ENCODE measurements at places on chromosomes 3 and 15.

- no peak for DNase-seq
Observed at GRCh38 chr3:24160424-24161095, 215.5 kb downstream of the NR1D2 start.

DNA sequence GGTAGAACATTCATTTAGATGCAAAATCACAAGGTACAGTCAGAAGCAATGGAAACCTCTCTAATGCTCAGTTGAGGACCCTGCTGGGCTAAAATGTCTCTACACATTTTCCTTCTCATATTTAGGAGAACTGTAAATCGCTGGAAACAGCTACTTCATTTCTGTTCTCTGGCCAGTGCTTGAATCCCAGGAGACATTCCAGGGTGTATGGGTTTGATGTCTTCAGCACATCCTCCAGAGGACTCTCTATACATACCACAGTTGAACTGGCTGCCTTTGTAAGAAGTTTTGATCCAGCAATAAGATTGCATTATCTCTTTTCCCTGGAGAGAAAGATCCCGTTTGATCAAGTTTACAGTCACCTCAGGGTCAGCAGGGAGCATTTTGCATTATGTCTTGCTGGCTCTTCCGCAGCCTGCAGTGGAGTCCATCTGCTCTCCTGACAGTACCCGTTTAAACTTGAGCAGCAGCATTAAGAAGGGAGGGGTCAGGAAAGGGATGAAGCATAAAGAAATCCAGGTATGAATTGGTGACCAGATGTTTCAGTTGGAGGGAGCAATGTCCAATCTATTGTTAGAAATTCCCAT is 676.0 kb downstream of the EPHA3 start:
- no peak for DNase-seq

GRCh38 chr3:50126287-50127211 is 28.6 kb upstream of the SEMA3F start:
- no peak for DNase-seq

DNA sequence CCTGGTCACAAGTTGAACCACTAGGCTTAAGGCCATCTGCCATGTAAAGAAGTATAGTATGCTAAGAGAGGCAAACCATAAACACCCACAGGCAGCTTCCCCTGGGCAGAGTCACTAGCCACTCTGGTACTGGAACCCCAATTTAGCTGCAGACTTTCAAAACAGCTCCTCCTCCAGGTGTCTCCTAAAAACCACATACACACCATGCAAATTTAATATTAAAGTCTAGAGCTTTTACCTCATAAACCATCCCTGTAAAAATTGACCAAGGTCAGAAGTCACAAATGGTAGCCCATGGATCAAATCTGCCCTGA is 99.1 kb upstream of the STT3B start:
- no peak for DNase-seq

GRCh38 chr3:25427563-25427941 is 511 bp upstream of the RARB start:
- DNase-seq, result no peak

- no peak for DNase-seq
Observed at GRCh38 chr15:30827625-30828303, 76.0 kb upstream of the FAN1 start.

DNA sequence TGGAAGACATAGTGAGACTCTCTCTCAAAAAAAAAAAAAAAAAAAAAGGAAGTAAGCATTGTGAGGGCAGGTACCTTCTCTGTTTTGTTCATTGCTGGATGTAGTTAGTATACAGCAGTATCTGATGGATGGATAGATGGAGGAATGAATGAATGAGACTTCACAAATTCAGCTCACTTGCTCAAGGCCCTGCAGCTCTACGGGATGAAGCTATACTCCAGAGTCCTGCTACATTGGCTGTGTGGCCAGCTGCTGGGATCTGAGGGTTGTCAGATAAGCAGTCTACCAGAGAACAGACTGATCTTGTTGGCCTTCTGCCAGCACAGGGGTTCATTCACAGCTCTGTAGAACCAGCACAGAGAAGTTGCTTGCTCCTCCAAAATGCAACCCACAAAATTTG is 35.0 kb downstream of the MLH1 start:
- DNase-seq, result no peak

DNA sequence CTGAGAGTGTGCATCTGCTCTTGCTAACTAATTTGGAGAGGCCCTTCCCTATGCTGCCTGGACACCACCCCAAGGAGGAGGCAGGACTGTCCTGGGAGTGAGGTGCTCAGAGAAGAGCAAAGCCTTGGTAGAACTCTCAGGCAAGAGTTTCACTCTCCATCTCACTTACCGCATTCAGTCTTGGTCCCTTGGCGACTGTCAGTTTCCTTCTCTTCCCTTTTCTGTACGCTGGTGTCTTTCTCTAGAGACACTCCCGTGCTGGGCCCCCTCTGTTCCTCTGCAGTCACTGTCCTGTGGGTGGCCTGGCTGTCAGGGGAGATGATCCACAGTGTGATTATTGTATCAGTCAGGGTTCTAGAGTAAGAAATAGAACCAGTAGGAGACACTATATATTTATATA is 44.0 kb downstream of the IDH2 start:
- DNase-seq, result no peak

- no peak for DNase-seq
Observed at GRCh38 chr3:142943349-142943748, 20.1 kb downstream of the PAQR9 start.

DNA sequence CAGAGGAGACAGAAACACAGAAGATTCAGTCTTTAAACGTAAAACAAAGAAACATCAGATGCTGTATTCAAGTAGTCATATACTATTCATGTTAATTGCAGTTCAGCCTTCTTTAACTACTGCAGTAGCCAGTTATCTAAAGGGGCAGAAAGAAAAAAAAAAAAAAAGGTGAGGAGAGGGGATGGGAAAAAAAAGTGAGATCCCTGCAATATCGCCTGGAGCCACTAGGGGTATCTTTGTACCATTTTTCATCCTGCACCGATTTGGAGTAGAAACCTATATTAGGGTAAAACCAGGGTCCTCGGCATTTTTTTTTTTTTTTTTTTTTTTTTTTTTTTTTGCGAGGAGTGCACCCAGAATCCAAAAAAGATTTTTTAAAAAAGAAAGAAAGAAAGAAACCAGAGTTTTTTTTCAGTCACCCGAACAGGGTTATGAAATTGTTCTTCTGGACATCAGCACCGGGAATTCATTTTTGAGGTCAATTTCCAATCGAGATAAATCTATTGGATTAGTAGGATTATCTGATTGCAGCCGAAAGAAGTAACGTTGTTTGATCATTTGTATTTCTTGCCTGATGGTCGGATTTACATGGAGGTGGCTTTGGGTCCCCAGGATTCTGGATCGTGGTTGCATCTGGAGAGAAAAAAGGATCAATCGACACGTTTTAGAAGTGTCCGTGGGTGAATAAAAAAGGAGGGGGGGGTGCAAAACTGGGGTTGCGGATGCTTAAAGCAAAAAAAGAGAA is 186.7 kb downstream of the NLGN1 start:
- DNase-seq, result peak; percentile 81

- no peak for DNase-seq
Observed at GRCh38 chr3:125310623-125311081, 64.5 kb downstream of the ZNF148 start.

DNA sequence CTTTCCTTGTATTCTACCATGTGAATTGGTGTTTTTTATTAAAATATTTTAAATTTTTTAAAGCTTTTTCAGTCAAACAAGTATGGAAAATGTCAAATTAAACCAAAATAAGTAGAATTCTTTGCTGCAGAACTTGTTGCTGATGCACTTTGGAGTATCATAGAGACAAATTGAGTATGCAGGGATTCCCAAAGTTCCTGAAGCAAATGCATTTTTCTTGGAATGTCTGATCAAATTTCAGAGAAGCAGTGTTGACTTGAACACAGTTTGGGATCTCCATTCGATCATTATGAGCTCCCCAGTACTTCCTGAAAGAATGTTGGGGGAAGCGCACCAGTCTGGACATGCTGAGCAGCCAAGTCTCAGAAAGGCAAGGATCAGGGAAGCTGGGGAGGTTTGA is 517.8 kb upstream of the CFAP20DC start:
- no peak for DNase-seq

DNA sequence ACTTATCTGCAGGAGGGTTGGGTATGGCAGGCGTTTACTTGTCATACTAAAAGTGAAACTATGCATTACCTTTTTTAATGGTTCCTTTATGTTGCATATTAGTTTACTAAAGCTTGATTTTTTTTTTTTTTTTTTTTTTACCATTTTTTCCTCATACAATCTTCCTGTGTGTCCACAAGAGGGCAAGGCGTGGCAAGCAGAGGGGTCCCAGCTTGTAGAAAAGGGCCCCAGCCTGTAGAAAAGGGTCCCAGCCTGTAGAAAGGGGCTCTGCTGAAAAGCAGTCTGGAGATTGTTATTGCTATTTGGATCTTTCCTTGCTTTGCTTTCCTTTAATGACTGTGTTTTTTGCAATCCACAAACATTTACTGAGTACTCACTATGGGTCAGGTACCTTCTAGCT is 21.9 kb downstream of the MKRN2 start:
- DNase-seq, result no peak

DNA sequence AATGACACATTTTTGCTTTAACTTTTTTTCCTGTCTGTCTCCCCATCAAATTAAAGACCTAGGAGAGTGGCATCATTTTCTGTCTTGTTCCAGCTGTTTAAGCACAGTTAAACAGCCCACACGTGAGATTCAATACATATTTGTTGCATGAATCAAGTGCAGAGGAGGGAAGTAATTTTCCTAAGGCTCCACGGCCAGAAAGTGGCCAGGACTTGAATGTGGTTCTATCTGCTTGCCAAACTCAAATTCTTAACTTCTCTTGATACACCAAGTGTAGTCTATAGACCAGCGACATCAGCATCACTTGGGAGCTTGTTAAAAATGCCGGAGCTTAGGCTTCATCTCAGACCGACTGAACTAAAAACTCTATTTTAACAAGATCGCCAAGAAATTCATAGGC is 724.8 kb upstream of the CFAP20DC start:
- no peak for DNase-seq

DNA sequence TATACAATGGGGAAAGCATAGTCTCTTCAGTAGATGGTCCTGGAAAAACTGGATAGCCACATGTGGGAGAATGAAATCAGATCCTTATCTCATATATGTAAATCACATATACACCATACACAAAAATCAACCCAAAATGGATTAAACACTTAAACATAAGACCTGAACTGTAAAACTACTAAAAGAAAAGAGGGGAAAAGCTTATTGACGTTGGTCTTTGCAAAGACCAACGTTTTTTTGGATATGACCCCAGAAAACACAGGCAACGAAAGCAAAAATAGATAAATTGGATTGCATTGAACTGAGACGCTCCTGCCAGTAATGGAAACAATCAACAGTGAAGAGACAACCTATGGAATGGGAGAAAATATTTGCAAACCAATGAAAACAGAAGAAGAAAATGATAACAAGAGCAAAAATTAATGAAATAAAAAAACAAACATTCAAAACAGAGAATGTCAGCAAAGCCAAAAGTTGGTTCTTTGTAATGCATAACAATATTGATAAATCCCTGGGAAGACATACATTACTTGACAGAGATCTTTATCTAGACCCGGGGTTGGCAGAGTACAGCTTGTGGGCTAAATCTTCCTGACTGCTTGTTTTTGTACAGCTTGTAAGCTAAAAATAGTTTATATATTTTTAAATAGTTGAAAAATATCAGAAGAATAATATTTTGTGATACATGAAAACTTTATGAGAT is 86.9 kb downstream of the NEO1 start:
- no peak for DNase-seq

DNA sequence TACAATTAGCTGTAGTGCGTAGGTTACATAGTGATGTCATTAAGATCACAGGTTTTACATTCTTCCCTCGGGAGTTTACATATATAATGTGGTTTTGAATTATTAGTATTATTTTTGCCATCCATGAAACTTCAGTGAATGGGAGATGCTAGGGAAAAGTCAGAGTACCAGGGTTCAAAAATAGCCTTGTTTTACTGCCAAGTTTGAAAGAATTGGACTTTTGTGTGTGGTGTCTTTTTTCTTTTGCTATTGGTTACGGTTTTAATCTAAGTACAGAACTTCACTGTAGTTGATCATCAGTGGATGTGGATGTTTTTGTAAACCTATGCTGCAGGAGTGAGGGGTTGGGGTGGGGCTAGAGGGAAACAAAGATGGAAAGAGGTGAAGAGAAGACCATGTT is 20.7 kb downstream of the SLC25A26 start:
- DNase-seq, result no peak

GRCh38 chr15:40582726-40583246 is 11.3 kb upstream of the KNL1 start:
- no peak for DNase-seq

DNA sequence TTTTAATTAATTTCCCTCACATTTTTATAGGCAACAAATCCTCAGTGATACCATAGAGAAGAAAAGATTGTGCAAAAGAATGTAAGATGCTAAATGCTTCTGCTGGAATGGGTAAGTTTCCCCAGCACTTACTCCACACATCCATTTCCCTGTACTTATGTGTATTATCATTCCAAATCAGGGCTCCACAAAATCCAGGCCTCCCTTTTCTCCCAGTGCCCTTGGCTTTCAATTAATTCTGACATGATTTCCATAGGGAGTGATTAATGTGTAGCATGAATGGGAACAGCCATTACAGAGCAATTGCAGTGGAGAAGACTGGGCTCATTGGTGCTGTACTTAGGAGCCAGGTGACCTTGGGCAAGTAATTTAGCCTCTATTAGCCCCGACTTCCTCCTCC is 41.3 kb upstream of the UBE2E1 start:
- no peak for DNase-seq
